Lung (tissue), 17 donors: ENCODE measurements at places on chromosomes 2 and 18. TPM values are rescaled to one million over a fixed set of nuclear protein-coding genes. Genes with fewer than 3 reads are reported as not detected.
A peak's percentile ranks its signal among the peaks of the same experiment; 100 is the strongest.

Gene SLC40A1
- 94.2 TPM for total RNA-seq

GRCh38 chr2:241096979-241097378 lies 5.1 kb downstream of the MTERF4 start:
- no peak for DNase-seq

DNA sequence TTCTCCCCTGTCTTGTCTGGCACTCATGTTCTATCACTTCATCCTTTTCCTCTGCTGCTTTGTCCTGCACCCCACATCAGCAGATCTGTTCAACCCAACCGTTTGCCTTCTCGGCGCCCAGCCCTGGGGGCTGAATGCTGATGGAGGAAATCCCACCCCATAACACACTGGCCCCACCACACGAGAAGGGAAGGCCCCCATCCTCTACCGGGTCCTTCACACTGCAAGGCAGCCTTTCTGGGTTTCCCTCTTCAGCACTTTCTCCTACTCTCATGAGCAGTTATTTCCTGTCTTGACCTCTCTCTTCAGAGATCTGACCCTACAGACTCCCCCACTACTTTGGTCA lies 227.4 kb downstream of the ATAD2B start:
- DNase-seq = peak; percentile 4

Gene REEP1
- 7.7 TPM for total RNA-seq

- peak; percentile 74 for DNase-seq
Measured at GRCh38 chr2:135913727-135914365, 37.6 kb upstream of the MCM6 start.

Gene TEX44
- total RNA-seq = not detected

- no peak for DNase-seq
Measured at GRCh38 chr18:77373730-77374445, 124.2 kb downstream of the GALR1 start.

- peak; percentile 8 for DNase-seq
Measured at GRCh38 chr2:57141269-57141668, 905.3 kb upstream of the VRK2 start.

Gene GPR55
- total RNA-seq = 0.26 TPM

GRCh38 chr2:105324732-105325131 lies 4.8 kb downstream of the TGFBRAP1 start:
- no peak for DNase-seq

Gene NDUFB3
- total RNA-seq = 46.2 TPM

- DNase-seq = no peak
Measured at GRCh38 chr18:22952525-22952924, 19.4 kb downstream of the RBBP8 start.

DNA sequence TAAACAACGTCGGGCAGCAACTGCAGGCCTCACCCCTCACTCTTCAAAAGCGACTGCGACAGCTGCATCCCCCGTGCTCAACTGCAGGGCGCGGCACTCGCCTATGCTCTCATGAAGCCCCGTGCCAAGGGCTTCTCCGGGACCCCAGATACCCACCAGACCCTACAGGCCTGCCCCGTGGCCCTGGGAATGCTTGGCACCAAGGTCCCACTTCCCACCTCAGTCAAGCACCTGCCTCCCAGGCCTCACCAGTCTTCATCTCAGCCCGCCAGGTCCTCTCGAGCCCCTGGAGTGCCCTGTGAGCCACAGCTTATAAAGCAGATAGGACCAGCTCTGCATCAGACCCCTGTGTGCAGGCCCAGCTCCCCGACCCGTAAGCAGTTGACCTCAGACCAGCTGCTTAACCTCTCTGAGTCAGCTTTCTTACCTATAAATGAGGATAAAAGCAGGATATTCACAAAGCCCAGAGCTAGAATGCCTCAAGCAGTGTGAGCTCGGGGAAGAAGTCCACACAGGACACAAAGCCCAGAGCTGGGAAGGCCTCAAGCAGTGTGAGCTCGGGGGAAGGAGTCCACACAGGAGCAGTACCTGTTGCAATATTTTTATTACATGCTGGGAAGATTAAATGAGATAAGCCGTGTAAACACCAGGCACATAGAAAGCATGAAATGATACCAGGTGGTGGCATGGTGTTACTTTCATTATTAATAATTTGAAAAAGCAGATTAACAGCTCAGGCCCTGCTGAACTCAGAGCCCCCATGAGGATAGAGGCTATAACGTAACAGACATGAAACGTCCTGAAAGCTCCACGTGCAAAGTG lies 96.9 kb downstream of the HDAC4 start:
- DNase-seq = no peak
